ENCODE measurements at places on chromosomes 16 and 17.
A peak's percentile ranks its signal among the peaks of the same experiment; 100 is the strongest.

- DNase-seq, result no peak
These were observed 3.0 kb upstream of the CBX4 start for GRCh38 chr17:79842136-79842655.

DNA sequence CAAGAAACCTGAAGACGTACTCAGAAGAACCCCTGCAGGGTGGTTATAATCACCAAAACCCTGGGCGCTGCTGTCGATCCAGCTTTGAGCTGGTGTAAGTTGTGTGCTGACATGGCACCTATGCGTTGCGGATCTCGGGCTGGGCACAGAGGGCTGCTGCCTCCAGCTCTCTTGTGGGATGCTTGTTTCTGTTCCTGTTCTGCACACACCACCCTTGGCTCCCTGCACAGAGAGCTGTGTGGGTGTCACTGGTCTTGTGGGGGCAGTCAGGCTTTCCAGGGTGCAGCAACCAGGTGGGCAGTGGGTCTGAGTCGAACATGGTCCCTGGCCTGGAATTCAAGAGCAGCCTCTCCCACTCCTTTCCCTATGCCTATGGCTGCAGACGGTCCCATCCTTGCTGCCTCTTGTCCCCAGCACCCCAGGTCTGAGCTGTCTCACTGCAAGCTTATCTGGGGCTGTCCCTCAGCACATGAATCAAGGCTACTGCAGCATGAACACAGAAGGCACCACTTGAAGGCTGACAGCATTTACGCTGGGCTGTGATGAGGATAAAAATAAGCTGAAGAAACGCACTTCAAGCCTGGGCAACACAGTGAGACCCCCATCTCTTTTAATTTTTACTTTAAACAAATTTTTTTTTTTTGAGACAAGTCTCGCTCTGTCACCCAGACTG lies 20.1 kb downstream of the ZNF276 start:
- peak; percentile 28 for DNase-seq

DNA sequence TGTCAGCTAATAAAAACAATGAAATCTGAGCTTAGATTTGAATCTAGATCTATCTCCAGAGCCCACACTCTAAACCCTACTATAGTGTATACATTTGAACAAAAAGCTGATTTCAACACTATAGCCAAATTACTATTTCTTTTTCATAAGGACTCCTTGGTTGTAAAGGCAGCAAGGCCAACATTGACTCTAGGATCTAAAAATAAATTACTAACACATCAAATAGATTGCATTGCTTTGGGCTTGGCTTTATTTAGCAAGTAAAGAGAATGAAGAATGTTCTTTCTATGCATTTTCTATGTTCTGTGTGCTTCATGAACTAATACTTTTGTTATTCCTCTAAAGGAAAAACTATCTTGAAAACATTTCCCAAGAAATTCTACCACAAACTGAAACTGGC lies 5.3 kb downstream of the GOSR1 start:
- DNase-seq, result no peak

DNA sequence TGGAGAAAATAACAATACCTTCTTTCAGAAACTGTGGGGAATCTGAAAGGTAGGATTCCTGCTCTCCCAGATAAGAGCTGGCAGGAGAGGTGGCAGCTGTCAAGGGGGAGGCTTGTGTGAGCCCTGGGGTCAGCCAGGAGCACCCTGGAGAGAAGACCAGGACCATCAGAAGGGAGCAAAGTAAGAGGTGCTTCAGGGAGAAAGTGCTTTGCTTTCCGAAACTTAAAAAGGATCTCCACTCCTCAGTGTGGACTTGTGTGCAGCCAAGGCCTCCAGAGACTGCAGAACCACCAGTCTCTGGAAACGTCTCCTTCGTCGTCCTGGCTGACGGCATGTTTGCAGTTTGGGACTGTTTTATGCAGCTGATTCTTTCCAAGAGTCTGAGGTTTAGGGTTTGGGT lies 13.7 kb upstream of the SOX9 start:
- DNase-seq, result no peak

DNA sequence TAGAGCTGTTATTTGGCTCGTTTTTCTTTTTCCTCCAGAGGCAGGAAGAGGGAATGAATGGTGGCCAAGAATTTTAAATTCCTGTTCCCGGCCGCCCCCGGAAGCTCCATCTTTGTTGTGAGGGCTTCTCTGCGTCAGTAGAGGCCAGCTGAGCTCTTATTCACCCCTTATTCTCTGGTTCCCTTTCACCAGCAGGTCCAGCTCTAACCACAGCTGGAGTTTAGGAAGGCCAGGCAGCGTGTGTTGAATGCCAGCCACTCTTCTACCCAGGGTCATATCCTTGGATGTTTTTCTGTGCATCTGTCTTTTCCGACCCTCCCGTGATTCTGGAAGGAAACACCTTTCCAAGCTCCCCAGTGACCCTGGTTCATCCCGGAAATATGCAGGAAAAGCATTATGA lies 570.5 kb downstream of the WWOX start:
- DNase-seq, result no peak

DNA sequence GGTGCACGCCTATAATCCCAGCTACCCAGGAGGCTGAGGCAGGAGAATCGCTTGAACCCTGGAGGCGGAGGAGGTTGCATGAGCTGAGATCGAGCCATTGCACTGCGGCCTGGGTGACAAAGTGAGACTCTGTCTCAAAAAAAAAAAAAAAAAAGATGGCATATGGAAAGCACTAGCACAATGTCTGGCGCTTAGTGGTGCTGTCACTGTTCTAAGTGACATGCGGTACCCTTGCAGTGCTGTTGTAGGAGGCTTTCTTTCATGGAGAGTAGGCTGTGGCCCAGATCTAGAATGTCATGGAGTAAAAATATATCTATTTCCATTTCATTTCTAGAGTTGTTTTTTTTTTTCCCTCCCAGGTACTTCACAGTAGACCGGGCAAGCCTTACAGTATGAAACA lies 14.6 kb upstream of the METTL9 start:
- DNase-seq, result no peak

DNA sequence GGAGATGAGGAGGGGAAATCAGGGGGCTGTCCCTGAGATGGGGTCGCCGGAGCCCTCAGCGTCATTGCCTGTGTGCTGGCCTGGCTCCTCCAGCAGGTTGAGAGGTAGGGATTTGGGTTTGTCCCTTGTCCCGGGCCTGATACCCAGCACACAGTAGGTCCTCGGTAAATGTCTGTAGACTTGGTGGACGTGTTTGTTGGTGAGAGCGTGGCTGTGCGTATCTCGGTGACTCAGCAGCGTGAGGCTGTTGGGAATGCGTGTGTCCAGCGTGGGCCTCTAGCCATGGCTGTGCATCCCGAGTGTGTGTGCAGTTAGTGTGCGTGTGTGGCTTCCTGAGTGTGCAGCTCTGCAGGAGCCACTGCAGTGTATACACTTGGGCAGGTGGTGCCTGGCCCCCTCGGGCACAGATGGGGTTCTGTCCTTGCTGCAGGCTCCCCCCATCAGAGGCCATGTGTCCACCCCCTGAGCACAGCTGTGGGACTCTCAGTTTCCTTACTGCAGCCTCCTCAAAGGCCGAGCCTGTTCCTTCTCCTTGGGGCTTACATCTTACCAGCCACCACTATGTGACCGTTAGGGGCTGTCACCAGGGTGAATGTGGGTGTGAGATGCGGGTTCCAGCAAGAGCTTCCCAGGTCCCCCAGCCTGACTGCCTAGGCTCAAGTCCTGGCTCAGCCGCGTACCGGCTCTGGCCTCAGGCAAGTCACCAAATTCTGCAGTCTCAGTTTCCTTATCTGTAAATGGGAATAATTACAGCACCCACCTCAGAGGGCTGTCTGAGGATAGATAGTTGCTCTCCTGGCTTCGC lies 5.7 kb downstream of the NECAB2 start:
- no peak for DNase-seq

DNA sequence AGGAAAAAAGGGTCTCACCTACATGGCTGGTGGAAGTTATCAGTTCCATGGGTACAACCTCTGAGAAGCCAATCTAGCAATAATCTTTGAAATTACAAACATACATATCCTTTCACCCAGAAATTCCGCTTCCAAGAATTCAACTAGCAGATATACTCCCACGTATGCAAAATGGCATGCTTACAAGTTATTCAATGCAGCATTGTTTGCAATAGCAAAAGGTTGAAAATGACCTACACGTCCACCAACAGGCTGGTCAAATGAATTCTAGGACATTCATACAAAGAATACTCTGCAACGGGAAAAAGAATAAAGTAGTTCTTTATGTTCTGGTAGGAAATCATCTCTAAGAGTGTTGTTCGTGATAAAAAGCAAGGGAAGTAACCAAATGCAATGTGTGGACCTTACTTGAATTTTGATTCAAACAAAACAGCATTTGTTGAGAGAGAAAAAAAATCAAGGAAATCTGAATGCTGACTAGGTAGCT lies 63.7 kb upstream of the NLK start:
- DNase-seq, result no peak

DNA sequence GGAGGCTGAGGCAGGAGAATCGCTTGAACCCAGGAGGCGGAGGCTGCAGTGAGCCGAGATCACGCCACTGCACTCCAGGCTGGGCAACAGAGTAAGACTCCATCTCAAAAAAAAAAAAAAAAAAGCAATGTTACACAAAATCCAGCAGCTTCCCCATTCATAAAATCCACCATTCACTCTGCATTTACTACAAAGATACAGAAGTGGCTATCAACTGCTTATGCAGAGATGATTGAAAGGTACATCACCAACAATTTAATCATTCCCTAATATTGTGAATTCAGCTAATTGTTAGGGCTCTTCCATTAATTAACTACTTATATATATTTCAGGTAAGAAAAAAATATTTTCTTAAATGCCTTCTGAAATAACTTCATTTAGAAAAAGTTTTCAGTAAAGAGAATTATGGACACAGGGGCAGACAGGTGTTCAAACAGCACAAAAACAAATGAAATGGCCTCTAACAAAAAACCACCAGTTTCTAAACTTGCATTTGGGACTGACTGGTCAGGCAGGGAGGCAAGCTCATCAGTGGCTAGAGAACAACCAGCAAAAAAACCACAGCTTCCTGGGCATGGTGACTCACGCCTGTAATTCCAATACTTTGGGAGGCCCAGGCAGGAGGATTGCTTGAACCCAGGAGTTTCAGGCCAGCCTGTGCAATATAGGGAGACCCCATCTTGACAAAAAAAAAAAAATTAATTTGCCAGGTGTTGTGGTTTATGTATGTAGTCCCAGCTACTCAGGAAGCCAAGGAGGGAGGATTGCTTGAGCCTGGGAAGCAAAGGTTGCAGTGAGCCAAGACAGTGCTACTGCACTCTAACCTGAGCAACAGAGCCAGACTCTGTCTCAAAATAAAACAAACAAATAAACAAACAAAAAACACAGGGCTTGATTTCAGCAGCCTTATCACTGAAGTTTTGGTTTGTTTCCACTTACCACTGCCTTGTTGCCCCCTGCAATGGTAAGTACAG lies 26.3 kb downstream of the ERN1 start:
- DNase-seq, result peak; percentile 53

DNA sequence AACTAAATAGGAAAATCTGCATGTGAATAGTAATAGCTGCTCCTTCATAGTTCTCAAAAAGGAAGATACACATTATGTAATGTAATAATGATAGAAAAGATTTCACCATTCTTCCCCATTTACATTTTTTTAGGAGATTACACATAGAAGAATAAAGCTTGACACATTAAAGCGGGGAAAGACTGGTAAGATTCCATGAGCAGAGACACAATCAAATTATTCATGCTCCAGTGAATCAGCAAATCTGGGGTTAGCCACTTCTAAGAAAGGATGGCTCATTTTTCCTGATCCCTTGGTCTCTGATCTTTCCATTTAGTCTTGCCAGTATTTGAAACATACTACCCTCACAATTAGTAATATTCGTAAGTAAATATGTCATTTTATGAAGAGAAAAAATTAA lies 81.9 kb downstream of the CA4 start:
- DNase-seq, result peak; percentile 66

DNA sequence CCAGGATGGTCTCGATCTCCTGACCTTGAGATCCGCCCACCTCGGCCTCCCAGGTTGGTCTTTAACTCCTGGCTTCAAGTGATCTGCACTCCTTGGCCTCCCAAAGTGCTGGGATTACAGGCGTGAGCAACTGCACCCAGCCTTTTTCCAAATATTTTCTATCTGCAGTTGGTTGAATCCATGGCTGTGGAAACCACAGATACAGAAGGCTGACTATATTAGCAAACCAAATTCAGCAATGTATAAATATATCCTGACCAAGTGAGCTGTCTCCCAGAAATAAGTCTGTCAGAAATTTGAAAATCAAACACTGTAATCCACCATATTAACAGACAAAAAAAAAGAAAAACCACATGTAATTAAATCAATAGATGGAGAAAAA lies 9.6 kb downstream of the CFDP1 start:
- DNase-seq, result no peak

GRCh38 chr16:67555795-67556212 lies 6.5 kb upstream of the CTCF start:
- DNase-seq, result peak; percentile 45

DNA sequence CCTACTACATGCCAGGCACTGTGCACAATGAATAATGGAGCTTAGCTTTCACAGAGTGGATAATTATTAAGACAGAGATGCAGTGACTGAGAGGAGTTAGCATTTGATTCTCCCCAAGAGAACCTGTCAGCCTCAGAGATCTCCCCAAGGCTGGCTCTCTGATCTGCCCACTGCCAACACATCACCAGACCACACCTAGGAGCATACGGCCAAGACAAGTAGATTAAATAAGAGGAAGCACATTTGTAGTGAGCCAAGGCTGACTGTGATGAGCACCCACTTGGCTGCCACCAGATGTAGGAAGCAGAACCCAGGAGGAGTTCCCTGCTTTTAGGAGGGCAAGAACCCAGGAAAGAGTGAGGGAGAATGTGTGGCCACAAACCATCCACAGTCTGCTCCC lies 130.1 kb downstream of the SPACA3 start:
- no peak for DNase-seq

DNA sequence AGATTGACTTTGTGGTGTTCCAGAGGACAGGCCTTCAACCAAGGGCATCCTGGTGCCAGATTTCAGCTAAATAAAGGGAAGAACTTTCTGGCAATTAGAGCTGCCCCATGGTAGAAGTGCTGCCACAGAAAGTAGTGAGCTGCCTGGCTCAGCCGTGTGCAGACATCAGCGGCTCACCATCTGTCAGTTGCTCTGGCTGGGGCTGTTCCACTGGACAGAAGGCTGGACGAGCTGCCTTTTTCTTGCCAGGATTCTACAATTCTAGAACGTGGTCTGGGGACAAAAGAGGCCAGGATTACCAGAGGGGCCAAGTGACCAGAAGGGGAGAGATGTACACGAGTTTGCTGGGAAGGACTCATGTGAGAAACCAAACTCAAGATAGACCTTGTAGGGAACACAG lies 107.0 kb upstream of the RPL38 start:
- no peak for DNase-seq

DNA sequence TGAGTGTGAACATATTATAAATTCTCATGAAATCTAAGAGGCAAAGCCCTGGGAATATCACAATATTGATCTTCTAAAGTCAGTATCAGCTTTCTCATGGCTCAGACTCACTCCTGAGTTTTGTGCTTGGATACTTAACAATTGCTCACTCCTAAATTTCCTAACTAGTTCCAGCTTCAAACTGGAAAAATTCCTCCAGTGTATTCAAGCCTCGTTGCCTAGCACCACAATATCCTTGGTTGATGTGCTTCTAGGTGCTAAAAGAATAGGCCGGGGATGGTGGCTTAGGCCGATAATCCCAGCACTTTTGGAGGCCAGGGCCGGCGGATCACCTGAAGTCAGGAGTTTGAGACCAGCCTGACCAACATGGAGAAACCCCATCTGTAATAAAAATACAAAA lies 62.5 kb downstream of the XYLT1 start:
- no peak for DNase-seq

All from inflammatory macrophage treated with lipopolysaccharide for 4 hours (primary cell).